ENCODE measurements at places on chromosomes 7 and 10.

GRCh38 chr10:5509691-5510090, 10.3 kb upstream of the CALML5 start:
- DNase-seq: no peak

GRCh38 chr7:79930604-79931003, 204.0 kb upstream of the GNAI1 start:
- DNase-seq: no peak

GRCh38 chr10:79367426-79368189, 20.3 kb downstream of the PPIF start:
- DNase-seq: no peak

GRCh38 chr10:52637592-52637991, 135.0 kb downstream of the MBL2 start:
- no peak for DNase-seq

DNA sequence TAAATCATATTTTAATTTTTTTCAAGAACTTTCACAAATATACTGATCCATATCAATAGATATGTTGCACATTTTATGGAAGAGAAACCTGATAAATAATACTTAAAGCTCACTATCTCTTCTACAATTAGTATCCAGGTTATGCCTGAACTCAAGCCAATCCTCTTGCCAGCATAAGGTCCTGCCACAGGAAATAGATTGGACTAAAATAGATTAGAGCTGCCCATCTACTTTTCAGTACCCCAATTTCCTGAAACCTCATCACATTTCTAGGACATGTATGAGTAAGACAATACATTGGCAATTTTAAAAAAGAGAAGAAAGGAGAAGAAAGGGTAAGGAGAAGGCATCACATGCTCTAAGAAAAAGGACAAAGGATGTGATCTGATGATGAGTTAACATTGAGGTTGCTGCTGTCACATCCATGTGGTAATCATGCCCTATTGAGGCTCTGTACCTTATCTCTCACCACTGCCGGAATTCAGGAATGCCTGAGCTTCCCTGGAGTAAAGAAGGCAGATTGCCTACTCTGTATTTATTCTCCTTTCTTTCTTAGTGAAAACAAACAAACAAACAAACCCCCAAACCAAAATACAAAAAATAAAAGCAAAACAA, 199.7 kb downstream of the ANK3 start:
- DNase-seq: no peak

DNA sequence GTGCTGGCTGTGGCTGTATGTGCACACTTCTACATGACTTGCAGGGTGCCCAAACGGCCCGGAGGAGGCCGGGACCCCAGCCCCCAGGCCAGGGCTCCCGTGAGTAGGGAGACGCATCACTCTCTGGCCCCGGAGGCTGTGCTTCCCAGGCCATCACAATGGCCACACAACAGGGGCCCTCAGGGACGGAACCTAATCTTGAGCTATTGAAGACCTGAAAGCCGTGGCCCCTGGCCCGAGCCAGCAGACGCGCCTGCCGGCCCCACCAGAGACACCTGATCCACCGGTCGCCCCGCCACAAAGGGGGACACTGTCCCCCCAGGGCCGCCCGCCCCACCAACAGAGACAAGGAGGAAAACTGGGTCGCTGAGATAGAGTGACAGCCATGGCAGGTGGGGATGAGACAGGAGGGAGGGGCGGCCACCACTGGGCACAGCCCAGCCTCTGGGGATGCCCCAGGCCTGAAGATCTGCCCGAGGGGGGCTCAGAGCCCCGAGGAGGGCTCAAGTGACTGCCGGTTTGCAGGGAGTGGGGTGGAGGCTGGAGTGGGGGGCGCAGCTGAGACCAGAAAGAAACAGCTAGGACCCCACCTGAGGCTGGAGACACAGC, 10.2 kb upstream of the LFNG start:
- DNase-seq: no peak

- no peak for DNase-seq
These were observed 80.9 kb upstream of the DDC start for GRCh38 chr7:50646069-50646468.

DNA sequence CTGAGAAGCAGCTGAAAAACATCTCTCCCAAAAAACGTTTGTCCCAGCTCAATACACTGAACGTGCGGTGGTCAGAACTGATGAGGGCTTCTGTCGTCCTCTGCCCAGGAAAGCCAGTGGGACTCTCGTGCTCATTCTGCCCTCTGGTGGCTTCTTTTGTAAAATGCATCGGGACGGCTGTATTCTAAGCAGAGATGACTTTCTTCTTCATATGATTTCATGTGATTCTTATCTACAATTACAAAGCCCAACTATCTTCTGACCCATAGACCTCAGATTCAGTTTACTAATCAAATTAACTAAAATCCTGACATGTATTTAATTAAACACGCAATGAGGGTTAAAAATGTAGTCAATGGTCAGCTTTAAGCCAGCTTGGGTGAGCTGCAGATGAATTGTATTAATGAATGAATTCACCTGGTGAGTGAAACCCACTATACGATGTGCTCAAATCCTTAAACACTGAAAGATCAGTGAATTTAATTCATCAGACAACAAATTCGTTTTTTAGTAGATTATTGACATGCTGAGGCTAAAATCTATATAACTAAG, 117.6 kb upstream of the FAM204A start:
- DNase-seq: peak; percentile 35

DNA sequence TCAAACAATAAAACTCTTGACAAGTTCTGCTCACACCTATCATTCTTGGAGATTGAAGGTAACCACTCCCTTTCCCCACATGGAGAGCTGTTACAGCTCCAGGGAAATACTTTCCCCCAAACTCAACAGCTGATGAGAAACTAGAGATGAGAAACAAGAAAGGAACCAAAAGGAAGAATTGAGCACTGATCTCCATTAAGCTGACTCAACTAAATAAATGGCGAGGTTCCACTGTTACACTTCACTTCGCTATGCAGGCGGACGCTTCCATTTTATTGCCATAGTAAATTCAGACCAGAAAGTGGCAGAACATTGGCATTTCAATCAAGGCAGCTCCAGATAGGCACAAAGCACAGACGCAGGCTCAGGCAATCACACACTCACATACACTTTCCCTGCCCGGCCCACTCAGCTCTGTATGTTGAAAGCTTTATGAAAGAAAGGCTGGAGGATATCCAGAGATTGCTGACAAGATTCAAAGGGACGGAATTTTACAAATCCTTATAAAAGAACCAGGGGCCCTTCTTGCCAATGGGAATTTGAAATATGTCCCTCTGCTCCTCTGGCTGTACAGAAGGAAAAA, 11.5 kb upstream of the YAE1 start:
- DNase-seq: no peak

DNA sequence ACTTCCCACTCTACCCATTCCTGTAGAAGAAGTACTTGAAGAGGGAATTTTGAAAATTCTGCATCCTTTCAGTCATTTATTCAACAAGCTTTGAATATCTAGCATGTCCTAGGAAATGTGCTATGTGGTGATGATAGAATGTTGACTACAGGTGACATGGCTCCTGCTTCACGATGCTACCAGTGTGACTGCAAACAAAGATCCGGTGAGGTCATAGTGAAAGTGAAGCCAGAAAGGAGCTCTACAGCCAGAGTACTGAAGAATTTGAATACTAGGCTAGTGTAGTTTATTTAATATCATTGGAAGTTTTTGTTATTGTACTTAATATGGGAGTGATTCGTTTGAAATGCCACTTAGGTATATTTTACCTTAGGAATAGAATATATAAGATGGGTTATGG, 348.1 kb downstream of the TFEC start:
- DNase-seq: no peak

- no peak for DNase-seq
These were observed 141.3 kb upstream of the SP8 start for GRCh38 chr7:20927976-20928375.

GRCh38 chr7:6159097-6159483, 113.3 kb downstream of the CYTH3 start:
- no peak for DNase-seq

GRCh38 chr7:16656141-16656540, 10.2 kb downstream of the BZW2 start:
- no peak for DNase-seq

GRCh38 chr10:14707481-14707880, 67.2 kb downstream of the FAM107B start:
- no peak for DNase-seq

- DNase-seq: no peak
These were observed 47.3 kb upstream of the C1GALT1 start for GRCh38 chr7:7135074-7135473.

GRCh38 chr10:83538047-83538446, 601.3 kb upstream of the GHITM start:
- no peak for DNase-seq

DNA sequence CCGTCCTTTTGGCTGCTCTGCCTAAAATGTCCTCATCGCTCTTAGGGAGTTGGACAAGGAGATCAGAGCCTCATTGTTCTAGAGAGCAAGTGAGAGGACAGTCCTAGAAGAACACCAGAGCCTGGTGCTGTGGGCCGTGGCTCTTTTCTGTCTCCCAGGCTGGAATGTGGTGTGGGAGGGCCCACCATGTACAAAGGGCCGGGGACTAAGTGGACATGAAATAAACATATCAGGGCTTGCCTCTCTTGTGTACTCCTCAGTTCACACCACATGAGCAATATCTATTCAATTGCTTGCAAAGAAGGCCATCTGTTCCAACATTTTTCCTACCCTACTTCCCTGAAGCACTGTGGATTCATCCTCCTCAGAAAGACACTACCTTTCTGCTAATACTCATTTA, 510.4 kb downstream of the SUGCT start:
- no peak for DNase-seq

- DNase-seq: no peak
These were observed 152.6 kb downstream of the PKD1L1 start for GRCh38 chr7:47795631-47796030.

GRCh38 chr10:132953428-132953827, 11.1 kb upstream of the CFAP46 start:
- DNase-seq: no peak

DNA sequence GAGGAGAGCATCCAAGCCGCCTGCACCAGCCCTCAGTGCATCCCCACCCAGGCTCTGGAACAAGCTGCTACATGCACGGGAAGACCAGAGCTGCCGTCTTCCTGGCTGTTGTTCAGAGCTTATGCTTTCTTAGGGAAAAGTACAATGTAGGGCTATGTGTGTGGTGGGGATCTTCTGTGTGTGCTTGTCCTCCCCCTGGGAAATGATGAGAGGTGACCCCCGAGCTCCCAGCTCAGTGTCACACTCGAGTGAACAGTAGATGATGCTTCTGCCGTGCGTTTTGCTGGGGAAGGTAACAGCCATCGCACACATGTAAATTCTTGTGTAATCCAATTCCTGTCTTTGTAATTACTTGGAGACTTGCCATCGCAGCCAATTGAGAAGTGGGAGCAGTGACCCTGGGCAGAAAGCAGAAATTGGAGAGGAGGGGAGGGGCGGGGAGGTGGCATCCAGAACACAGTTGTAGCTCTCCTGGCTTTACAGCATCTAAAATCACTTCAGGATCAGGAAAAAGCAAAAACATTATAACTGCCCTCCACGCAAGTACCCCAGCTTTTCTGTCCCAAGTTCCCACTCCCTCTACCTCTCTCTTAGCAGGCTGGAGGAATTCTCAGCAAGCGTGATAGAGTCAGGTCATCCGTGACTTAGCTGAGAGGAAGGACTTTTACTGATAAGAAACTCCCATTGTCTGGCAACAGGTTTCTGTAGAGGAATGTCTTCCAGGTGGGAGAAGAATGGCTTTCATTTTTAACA, 149.6 kb downstream of the TCF7L2 start:
- no peak for DNase-seq

GRCh38 chr7:135277161-135277560, 43.5 kb downstream of the STRA8 start:
- DNase-seq: no peak

DNA sequence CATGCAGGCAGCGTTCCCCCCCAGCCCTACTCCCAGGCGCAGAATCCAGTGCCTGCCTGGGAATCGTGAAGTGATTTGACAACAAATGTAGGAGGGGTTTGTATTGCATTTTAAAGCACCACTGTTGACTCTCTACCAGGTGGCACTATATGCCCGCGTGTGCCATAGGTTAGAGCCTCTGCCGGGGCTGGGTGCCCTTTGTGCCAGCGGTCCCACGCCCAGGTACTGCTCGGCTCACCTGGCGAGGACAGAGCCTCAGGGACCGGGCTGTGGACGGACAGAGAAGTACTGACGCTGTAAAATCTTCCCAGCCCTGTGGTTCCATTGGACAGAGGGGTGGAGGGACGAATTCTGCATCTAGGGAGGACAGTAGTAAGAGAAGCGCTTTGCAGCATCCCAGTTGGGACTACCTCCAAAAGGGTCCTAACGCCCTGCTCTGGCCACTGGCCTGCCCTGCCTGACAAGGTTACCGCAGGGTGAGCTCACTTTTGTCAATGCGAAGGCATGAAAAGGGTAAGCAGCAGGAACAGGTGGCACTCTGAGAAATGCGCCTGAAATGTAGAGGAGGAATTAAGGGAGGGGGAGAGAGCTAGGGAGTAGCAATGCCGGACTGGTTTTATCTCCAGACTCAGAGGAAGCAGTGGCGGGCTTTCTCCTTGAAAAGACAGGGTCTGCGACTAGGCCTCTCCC, 788 bp upstream of the CACNA2D1 start:
- DNase-seq: no peak

GRCh38 chr7:137834552-137834951, 12.2 kb downstream of the DGKI start:
- DNase-seq: no peak

DNA sequence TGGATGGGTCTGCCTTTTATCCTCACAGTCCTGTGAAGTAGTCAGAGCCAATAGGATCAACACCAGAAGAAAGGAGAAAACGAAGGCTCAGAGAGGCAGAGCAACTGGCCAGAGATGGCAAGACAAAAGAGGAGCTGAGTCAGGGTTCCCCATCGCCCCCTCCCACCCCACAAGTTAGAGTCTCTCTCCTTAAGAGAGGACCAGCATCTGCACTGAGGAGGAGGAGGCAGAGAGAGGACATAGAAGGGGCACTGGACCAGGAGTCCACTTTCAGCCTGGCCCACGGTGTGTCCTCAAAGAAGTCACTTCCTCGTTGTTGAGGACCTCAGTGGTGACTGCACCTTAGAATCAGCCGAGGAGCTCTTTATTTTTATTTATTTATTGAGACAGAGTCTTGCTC, 11.6 kb downstream of the SPOCK2 start:
- no peak for DNase-seq

GRCh38 chr7:132650498-132650897, 74.2 kb upstream of the PLXNA4 start:
- no peak for DNase-seq

GRCh38 chr7:28986028-28986764, 28.1 kb upstream of the TRIL start:
- no peak for DNase-seq
